Left ventricle myocardium inferior (tissue), 1 donor: ENCODE measurements at places on chromosomes 13 and 19.

DNA sequence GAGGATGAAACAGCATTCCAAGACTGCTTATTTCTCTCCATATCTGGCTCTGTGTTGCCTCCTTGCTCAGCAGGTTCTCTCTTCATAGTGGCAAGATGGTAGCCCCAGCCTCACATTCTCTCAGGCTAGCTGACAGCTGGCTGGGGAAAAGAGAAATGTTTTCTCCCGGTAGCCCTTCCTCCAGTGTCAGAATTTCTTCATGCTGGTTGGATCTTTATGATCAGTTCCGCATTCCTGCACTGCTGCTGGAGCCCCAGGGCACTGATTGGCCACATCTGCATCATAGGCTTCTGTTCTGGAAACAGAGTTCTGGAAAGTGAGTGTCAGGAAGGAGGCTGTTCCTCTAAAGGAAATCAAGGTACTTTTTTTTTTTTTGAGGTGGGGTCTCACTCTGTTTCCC is 24.6 kb downstream of the POP4 start:
- DNase-seq: no peak

DNA sequence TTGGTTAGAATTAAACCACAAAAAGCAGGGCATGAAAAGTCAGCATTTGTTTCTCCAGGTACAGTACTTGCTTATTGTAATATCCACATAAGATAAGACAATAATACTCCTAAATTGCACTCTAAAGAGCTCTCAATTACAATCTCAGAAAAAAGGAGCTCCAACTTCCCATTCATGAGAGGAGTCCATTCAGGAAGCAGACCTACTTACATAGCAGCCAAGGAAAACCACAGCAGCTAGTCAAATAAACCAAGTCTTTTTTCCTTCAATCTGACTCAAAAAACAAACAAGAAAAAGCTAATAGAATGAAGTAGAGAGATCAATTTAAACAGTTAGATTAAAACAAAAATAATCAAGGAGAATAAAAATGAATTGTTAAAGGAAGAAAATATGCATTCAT is 885.2 kb upstream of the SLITRK6 start:
- no peak for DNase-seq

- no peak for DNase-seq
Measured at GRCh38 chr13:39417643-39418042, 185.3 kb downstream of the LHFPL6 start.

DNA sequence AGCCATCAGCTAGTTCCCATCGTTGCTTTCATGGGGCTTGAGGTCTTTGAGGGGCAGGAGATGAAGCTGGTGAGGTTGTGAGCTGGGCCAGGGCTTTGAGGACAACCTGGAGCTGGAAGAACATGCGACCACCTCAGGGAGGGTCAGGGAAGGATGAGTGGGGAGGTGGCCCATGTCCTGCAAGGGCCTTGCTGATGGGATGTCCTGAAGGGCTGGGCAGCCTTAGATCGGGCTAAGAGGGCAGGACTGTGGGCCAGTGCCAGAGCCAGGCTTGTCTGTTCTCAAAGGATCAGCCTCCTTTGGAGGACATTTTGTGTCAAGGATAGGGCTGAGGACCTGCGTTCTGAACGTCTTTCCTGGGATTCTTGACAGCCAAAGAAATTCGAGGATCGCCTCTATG is 10.5 kb downstream of the CYTH2 start:
- DNase-seq: no peak

GRCh38 chr19:1560286-1560882 is 7.7 kb downstream of the MEX3D start:
- DNase-seq: no peak

- DNase-seq: no peak
Measured at GRCh38 chr13:101058841-101059240, 357.5 kb downstream of the NALCN start.

GRCh38 chr13:41017159-41017558 is 2.0 kb downstream of the ELF1 start:
- DNase-seq: no peak

- DNase-seq: no peak
Measured at GRCh38 chr19:2795827-2796658, 10.7 kb downstream of the THOP1 start.

- DNase-seq: no peak
Measured at GRCh38 chr13:44637581-44637980, 61.5 kb upstream of the TSC22D1 start.

GRCh38 chr13:110055089-110055488 is 251.9 kb downstream of the COL4A1 start:
- DNase-seq: no peak

- DNase-seq: no peak
Measured at GRCh38 chr13:26919732-26920131, 159.1 kb upstream of the GPR12 start.

- DNase-seq: no peak
Measured at GRCh38 chr19:16673231-16673630, 12.3 kb downstream of the TMEM38A start.

DNA sequence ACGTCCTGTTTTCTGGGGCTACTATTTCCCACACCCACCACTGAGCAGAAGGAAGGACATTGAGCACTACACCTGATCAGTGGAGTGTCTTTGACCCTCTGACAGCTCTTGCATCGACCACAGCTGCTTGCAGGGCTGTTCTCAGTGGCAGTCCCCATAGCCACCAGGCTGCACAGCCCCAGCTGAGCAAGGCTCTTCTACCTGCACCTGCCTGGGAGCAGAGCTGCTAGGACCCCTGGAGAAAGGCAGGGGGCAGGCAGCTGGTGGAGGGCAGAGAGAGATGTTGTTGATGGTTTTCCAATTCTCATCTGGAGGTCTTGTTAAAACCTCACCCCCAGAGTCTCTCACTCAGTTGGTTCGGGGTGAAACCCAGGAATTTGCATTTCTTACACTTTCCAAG is 361.8 kb upstream of the ZNF507 start:
- no peak for DNase-seq

- no peak for DNase-seq
Measured at GRCh38 chr13:107585469-107586180, 629.7 kb downstream of the LIG4 start.

DNA sequence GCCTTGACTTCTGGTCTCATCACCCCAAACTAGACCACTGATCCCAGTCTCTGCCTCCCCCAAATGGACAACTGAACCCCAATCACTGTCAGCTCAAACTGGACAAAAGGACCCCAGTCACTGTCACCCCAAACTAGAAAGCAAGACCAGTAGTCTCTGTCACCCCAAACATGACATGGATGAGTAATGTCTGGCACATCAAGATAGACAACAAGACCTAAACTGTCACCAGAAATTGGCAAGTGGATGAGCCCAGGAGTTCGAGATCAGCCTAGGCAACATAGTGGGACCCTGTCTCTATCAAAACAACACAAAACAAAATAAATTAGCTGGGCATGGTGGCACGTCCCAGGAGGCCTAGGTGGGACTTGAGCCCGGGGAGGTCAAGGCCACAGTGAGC is 12.0 kb downstream of the RABAC1 start:
- DNase-seq: no peak
